Sigmoid colon (tissue), 7 donors: ENCODE measurements at places on chromosomes 2 and 18. TPM values are rescaled to one million over a fixed set of nuclear protein-coding genes. Genes with fewer than 3 reads are reported as not detected.

DNA sequence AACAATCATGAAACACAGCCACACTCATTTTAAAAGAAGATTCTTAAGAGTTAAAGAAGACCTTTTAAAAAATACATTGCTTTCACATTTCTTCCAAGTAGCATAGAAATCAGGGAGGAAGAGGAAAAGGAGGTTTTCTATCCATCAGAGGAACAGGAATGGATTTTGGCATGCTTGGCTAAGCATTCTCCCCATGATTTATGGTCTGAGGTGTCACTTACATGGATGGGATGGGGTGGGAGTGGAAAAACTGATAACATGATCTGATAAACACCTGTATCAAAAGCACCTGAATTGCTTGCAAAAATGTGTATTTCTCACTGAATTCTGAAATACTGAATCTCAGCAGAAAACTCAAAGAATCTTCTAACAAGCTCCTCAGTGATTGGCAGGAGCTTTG lies 265.9 kb downstream of the NRXN1 start:
- H3K27ac ChIP-seq: no peak overlapping the region
- H3K4me3 ChIP-seq: no peak overlapping the region
- DNase-seq: no peak
- no peaks in the 10 kb centered on the region for H3K4me1 ChIP-seq
- no peaks in the 10 kb centered on the region for H3K36me3 ChIP-seq

DNA sequence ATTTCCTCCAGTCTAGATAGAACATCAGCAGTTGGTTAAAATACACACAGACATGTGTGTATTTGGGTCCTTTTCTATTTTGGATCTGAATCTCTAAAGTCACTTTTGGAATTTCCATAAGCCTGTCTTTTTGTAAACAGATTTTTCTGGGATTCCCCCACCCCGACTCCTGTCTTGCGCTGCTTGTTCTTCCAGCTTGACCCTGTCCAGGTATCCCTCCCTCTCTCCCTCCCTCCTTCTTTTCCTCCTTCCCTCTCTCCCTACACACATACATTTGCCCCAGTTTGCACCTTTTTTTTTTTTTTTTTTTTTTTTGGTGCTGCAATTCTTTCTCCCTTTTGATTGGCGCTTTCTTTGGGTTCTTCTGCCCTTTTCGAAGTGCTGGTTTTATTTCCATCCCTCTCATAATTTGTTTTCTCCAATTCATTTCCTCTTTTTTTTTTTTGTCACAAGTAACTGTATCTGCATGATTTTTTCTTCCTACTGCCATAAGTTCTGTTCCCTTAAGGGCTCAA lies 114.8 kb upstream of the SERTAD2 start:
- peak overlapping the region; percentile 69 for H3K4me3 ChIP-seq
- no peak for DNase-seq
- peak overlapping the region; percentile 96 for H3K27ac ChIP-seq
- peaks cover 23% of the 10 kb centered on the region for H3K4me1 ChIP-seq

GRCh38 chr18:25251068-25251467 lies 100.9 kb downstream of the ZNF521 start:
- no peak overlapping the region for H3K27ac ChIP-seq
- no peak for DNase-seq
- H3K36me3 ChIP-seq: no peaks in the 10 kb centered on the region
- no peaks in the 10 kb centered on the region for H3K4me1 ChIP-seq
- no peaks in the 10 kb centered on the region for H3K27me3 ChIP-seq
- H3K4me3 ChIP-seq: no peak overlapping the region

The ZNF396 gene
- total RNA-seq: 1.9 TPM

The MGAT5 gene
- total RNA-seq: 31.1 TPM

GRCh38 chr2:206797376-206797775 lies 32.0 kb downstream of the FASTKD2 start:
- no peak overlapping the region for H3K4me3 ChIP-seq
- H3K27ac ChIP-seq: no peak overlapping the region
- no peaks in the 10 kb centered on the region for H3K36me3 ChIP-seq
- no peak for DNase-seq
- no peaks in the 10 kb centered on the region for H3K4me1 ChIP-seq
- H3K27me3 ChIP-seq: no peaks in the 10 kb centered on the region

DNA sequence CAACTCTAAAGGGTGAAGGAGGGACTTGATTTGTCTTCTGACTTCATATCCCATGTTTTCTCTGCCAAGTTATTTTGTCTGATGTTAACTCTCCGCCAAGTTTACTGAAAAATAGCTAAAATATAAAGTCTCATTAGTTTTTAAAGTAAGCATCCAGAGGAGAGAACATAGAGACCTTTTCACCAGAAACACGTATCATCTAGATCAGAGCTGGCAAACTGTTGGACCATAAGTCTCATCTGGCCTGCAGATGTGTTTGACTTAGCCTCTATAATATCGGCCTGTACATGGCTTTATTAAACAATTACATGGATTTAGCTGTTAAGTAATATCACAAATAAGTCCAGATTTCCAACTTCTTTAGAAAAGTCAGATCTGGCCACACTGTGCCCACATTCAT lies 182.6 kb downstream of the PLCL1 start:
- H3K4me1 ChIP-seq: peaks cover 4% of the 10 kb centered on the region
- no peak overlapping the region for H3K4me3 ChIP-seq
- H3K27ac ChIP-seq: no peak overlapping the region
- no peaks in the 10 kb centered on the region for H3K36me3 ChIP-seq
- no peaks in the 10 kb centered on the region for H3K27me3 ChIP-seq
- DNase-seq: no peak

- no peaks in the 10 kb centered on the region for H3K36me3 ChIP-seq
- H3K27ac ChIP-seq: no peak overlapping the region
- no peaks in the 10 kb centered on the region for H3K4me1 ChIP-seq
- no peak for DNase-seq
- no peak overlapping the region for H3K4me3 ChIP-seq
Observed at GRCh38 chr2:145653553-145653952, 1133.6 kb upstream of the ZEB2 start.

GRCh38 chr2:15331787-15332186 lies 229.3 kb downstream of the NBAS start:
- H3K27me3 ChIP-seq: no peaks in the 10 kb centered on the region
- H3K4me3 ChIP-seq: no peak overlapping the region
- H3K36me3 ChIP-seq: peaks cover 3% of the 10 kb centered on the region

DNA sequence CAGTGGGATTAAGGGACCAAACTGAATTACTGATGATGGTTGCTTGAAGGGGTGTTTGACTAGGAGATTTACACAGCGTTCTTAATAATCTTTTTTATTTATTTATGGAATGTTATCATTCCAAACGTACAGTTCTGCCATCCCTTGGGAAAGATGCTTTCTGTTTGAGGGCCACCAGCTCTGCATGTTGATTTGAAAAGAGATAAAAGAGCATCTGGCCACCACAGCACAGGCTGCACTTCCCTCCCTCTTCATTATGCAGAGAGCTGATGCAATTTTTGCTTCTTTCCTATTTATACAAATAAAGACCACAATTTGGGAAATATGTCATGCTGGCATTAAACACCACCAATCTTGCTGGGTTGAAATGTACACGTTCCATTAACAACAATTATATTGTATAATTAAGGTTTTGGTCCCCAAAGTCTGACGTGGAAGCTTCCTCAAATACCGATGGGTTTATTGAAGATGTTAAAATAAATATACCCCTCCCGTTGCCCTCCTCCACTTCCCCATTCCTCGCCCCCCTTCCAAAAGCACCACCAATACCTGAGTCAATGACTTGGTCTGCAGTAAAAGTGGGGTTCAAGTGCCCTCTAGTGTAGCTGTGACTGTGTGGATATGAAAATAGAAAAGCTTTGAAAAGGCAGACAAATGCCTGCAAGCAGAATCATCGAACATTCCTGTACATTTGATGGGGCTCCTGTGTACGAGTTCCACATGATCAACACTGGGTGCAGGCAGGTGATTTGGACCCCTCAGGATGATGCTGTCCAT lies 211.9 kb downstream of the HRH4 start:
- no peaks in the 10 kb centered on the region for H3K4me1 ChIP-seq
- no peak for DNase-seq
- H3K36me3 ChIP-seq: no peaks in the 10 kb centered on the region
- H3K27ac ChIP-seq: no peak overlapping the region
- no peak overlapping the region for H3K4me3 ChIP-seq

The DNER gene
- 10.0 TPM for total RNA-seq

- H3K27me3 ChIP-seq: no peaks in the 10 kb centered on the region
- DNase-seq: no peak
- no peaks in the 10 kb centered on the region for H3K36me3 ChIP-seq
Observed at GRCh38 chr2:160258492-160258805, 58.4 kb upstream of the ITGB6 start.

GRCh38 chr2:16063251-16063850 lies 123.0 kb downstream of the MYCN start:
- no peaks in the 10 kb centered on the region for H3K36me3 ChIP-seq
- H3K27me3 ChIP-seq: no peaks in the 10 kb centered on the region
- H3K4me3 ChIP-seq: no peak overlapping the region
- no peak overlapping the region for H3K27ac ChIP-seq
- H3K4me1 ChIP-seq: no peaks in the 10 kb centered on the region
- DNase-seq: no peak

DNA sequence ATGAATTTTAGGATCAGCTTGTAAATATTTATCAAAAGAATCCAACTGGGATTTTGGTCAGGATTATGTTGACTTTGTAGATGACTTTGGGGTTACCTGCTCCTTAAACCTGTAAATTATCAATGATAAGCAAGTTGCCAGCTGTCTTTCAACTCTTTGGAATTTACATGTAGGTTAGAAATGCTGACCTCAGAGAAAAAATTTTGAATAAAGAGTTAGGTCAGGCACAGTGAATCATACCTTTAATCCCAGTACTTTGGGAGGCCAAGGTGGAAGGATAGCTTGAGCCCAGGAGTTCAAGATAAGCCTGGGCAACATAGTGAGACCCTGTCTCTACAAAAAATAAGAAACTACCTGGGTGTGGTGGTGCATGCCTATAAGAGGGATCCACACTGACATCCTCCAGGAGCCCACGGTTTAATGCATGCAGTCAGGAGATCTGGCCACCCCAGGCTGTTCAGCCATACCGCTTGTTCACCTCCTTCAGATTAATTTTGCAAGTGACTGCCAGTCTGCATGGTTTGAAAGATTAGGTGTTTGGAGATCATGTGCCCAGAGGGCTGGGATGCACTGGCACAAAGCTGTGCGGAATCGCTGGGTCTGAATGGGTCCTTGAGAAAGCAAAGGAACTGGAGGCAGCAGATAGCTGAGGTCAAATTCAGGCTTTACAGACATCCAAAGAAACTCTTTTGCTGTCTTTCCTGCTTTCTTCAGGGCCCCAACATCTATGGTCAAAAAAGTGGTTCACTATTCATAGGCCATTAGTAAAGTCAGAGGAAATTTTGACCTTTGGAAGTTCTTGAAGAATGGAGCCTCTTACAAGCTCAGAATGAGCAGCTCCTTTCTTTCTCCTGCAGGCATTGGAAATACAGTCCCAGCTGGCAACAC lies 83.4 kb upstream of the TXNDC2 start:
- no peaks in the 10 kb centered on the region for H3K36me3 ChIP-seq
- H3K27ac ChIP-seq: peak overlapping the region; percentile 80
- DNase-seq: no peak
- H3K4me1 ChIP-seq: peaks cover 45% of the 10 kb centered on the region
- H3K4me3 ChIP-seq: no peak overlapping the region

The DLX2 gene
- total RNA-seq: 0.14 TPM

DNA sequence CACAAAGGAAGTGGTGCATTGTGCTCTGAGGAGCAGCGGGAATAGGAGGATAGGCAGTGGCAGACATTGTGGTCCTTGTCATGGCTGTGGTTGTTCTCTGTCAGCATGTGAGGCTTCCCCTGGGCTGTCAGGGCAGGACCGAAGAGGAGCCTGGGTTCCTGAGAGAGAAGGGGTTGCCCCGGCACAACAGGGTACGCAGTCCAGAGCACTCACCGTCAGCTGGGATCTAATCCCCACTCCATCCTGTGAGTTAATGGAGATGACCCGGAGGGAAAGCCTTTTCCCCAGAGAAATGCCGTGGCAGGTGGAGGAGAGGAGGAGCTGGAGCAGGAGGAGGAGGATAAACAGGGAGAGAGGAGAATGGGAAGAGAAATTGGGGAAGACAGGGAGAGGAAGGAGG lies 396.7 kb upstream of the HS6ST1 start:
- no peak overlapping the region for H3K4me3 ChIP-seq
- H3K27me3 ChIP-seq: no peaks in the 10 kb centered on the region
- no peak overlapping the region for H3K27ac ChIP-seq
- H3K36me3 ChIP-seq: no peaks in the 10 kb centered on the region

The CTNNA2 gene
- total RNA-seq: 4.2 TPM

- H3K27me3 ChIP-seq: no peaks in the 10 kb centered on the region
- H3K27ac ChIP-seq: no peak overlapping the region
- no peaks in the 10 kb centered on the region for H3K4me1 ChIP-seq
- H3K36me3 ChIP-seq: no peaks in the 10 kb centered on the region
- no peak for DNase-seq
Observed at GRCh38 chr18:31454066-31454708, 6.6 kb downstream of the DSG3 start.

The CDCA7 gene
- total RNA-seq: not detected

GRCh38 chr18:29378651-29379136 lies 1201.8 kb upstream of the CDH2 start:
- no peak for DNase-seq
- H3K27me3 ChIP-seq: no peaks in the 10 kb centered on the region
- no peak overlapping the region for H3K27ac ChIP-seq
- H3K4me1 ChIP-seq: no peaks in the 10 kb centered on the region

The ZAP70 gene
- 4.3 TPM for total RNA-seq

- no peaks in the 10 kb centered on the region for H3K4me1 ChIP-seq
- no peak overlapping the region for H3K4me3 ChIP-seq
- H3K36me3 ChIP-seq: no peaks in the 10 kb centered on the region
- DNase-seq: no peak
- no peak overlapping the region for H3K27ac ChIP-seq
Observed at GRCh38 chr18:8341481-8342230, 267.6 kb upstream of the RAB12 start.

GRCh38 chr2:217459680-217460405 lies 543.0 kb downstream of the TNS1 start:
- no peak for DNase-seq
- no peak overlapping the region for H3K27ac ChIP-seq
- H3K36me3 ChIP-seq: no peaks in the 10 kb centered on the region
- H3K4me3 ChIP-seq: no peak overlapping the region
- H3K4me1 ChIP-seq: no peaks in the 10 kb centered on the region
- H3K27me3 ChIP-seq: no peaks in the 10 kb centered on the region

DNA sequence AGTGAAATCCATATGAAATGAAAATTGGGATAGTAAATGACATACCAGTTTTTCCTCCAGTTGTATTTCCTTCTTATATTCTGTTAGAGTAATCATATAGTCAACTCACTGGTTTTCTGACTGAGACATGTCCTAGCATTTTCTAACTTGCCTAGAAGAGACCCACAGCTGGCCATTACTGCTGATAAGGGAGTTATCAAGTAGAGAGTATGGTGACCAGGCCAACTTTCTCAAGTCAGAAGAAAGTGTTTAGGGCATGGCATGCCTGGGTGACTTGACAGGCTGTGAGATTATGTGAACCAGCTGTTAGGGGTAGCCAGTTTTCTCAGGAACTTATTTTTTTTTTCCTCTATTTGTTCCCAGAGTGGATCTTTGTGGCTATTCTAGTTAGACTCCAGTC lies 81.2 kb downstream of the GPD2 start:
- no peaks in the 10 kb centered on the region for H3K27me3 ChIP-seq
- H3K4me1 ChIP-seq: no peaks in the 10 kb centered on the region
- H3K36me3 ChIP-seq: no peaks in the 10 kb centered on the region
- no peak for DNase-seq

The VAPA gene
- total RNA-seq: 263 TPM
